ENCODE measurements at places on chromosomes 11 and 22. TPM values are rescaled to one million over a fixed set of nuclear protein-coding genes. Genes with fewer than 3 reads are reported as not detected.

Gene CLMP
- total RNA-seq, result 0.74 TPM

- DNase-seq, result no peak
Observed at GRCh38 chr11:75424396-75424795, 8.6 kb downstream of the KLHL35 start.

DNA sequence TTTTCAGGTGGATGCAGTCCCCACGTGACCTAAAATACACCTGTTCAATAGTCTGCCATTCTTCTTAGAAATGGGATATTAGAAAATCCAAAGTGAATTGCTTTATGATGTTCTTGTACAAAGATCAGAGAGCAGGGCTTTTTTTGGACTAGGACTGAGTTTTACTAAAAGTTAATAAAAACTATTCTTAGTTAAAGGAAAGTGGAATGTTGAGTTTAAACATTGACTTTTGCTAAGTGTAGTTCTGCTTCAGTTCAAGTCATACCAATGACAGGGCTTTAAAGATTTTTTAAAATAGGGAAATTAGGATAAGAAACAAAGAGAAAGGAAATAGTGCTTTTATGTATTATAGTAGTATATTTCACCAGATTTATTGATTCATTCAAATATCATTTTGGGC is at the start of gene SLC22A24:
SLC22A24 (minus strand) TSS at position 101 of the 400 bp plus-strand sequence. CDS start 442 bp downstream, outside the sequence.
- no peak for DNase-seq

Gene TUBA8
- 0.88 TPM for total RNA-seq

Gene UBTFL1
- not detected for total RNA-seq

DNA sequence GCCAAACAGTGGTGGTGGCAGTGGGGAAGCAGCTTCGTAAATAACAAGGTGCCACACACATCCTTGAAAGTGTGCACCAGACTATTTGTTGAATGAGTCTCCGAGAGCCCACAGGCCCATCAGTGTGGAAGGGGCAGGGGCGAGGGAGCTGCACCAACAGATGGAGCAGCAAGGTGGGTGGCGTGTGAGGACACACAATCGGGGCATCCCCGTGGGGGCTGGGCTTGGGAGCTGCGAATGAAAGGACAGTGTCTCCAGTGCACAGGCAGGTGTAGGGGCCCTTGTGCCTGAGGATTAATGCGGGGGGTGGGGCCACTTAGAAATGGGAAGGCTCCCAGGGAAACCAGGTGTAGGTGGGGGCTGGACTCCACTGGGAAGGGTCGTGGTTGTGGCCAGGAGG is 2.8 kb downstream of the NRXN2 start:
- no peak for DNase-seq

- peak; percentile 78 for DNase-seq
Observed at GRCh38 chr22:30262917-30263741, 3.5 kb downstream of the OSM start.

DNA sequence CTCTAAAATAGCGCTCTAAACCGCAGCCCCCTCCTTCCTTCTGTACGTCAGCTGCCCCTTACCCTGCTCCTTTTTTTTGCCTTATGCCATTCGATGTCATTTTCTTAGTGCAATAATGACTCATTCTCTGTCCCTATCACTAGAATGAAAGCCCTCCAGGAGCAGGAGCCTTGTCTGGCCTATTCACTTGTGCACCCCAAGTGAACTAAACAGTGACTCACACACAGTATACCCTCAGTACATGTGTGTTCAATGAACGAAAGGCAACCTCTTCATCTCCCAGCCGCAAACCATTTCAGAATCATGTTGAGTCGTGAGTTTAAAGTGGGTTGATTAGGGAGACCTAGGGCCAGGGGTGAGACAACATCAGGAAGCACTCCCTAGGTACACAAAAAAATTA is 50.7 kb upstream of the SPATA19 start:
- no peak for DNase-seq

Gene OR8D1
- total RNA-seq, result not detected

DNA sequence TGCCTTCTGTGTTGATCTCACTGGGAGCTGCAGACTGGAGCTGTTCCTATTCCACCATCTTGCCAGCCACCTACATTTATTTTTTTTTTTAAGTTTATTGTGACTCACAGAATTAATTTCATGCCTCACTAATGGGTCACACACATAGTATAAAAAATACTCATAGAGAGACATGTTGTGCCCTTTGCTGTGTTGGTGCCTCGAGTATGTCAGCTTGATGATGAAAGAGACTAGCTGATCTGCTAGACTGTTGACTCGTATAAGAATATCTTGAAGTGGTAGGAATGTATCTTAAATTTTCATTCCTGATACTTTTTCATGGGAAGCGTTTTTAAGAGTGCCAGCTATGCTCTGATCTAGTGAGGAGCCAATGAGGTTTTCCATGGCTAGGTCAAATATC is 28.6 kb upstream of the AMPD3 start:
- DNase-seq, result no peak

Gene VPREB1
- total RNA-seq, result not detected

DNA sequence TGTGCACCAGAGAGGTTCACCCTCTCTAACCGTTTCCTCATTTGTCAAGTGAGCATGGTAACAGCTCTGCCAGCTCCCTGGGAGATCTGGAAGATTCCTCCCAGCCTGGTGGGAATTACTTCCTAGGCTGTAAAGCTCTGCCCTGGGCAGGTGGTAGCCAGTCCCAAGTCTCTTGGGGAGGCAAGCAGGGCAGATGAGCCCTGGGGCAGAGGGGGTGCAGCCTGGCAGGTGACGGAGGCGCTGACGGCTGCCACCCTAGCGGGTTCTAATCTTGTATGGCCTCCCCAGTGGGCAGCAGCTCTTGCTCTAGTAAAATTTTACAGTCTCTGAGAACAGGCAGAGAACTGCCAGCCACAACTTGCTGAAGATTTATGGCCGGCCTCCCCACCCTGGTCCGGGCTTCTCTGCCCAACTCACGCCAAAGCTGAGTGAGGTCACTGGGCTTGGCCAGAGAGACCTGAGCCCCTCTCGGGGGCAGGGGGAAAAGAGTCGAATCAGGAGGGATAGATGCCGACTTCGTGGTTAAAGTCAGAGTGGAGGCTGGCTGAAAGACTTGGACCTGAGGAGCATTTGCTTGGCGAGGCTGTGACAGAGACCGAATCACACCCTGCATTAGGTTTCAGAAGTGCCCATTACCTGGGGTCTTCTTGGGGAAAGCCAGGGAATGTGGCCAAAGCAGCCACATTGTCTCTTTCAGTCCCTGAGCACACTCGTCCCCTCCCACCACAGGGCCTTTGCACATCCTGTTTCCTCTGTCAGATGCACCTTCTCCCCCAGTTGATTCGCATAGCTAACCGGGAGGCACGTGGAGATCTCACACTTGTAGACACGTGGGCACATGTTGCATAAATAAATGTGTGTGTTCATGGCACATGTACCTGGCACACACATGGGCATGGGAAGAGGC is 188.2 kb downstream of the MN1 start:
- no peak for DNase-seq

Gene SLC5A1
- total RNA-seq, result 0.31 TPM

- no peak for DNase-seq
Observed at GRCh38 chr11:74417860-74418508, 19.8 kb upstream of the PGM2L1 start.

DNA sequence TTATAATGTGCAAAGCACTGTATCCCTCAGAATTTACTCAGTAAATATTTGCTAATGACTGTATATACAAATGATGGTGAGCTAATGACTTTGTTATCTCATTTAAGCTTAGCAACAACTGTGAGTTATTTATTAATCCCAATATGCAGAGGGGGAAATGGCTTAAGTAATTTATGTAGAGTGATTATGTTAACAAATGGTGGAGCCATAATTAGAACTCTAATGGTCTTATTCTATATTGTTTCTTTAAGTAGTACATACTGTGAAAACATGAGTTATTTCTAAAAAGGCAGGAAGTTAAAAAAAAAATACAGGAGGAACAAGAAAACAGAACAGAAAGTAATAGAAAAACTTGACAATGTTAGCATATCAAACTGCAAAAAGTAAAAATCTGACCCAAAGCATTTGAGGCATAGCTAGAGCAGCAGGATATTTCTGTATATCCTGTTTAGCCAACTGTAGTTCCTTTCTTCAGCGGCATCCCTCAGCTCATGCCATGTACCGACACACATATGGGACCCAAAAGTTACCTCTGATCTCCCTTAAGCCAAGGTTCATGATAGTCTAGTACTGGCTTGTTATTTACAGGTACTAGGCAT is 94.2 kb downstream of the FCHSD2 start:
- DNase-seq, result no peak

GRCh38 chr22:26053737-26054316 is 115.4 kb upstream of the SEZ6L start:
- no peak for DNase-seq

GRCh38 chr11:10298342-10298741 is 4.3 kb upstream of the SBF2 start:
- no peak for DNase-seq

DNA sequence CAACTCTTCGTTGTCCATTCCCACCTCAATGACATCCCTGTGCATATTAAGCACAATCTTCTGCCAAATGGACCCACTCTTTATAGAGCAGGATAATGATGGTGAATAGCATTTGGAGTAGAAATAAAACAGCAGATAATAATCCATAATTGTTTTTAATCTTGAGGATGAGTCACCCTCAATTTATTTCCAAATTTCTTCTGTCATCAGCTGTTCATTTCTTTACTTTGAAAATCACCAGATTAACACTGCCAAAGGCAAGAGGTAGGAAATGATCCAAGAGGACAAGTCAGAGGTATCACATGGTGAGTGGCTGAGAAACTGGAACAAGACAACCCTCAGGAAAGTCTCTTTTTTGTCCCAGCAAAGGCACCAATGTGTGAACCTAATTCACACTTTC is 7.3 kb upstream of the AMBRA1 start:
- no peak for DNase-seq

GRCh38 chr22:40673017-40673416 is 6.3 kb upstream of the MCHR1 start:
- no peak for DNase-seq

DNA sequence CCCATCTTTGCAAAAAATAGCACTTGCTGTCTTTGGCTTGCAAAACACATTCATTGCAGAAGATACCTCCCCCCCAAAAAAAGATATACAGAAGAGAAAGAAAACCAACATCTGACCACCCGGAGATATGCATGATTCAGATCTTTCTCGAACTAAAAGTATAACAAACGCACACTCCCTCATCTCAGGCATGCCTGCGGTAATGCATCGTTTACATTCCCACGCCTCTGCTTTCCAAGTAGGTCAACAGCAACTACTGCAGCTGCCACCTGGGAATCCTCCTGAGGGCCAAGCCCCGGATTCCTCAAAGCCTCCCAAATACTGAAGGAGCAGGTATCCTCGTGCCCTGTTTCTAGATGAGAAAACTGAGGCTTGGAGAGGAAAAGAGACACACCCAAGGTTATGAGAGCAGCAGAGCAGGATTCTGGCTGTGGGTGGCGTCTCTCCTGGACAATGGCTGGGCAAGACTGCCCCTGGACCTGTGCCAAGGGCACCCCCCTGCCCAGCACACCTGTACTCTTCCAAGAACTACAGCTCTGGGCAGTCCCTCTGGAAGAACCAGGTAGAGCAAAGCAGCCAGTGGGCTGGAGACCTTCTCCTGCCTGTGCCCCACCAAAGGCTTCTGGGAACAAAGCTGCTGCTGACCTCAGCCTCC is 38.1 kb downstream of the NUP50 start:
- DNase-seq, result no peak

GRCh38 chr22:49577168-49578060 is 250.3 kb downstream of the BRD1 start:
- DNase-seq, result no peak

Gene B4GALNT4
- total RNA-seq, result not detected

- DNase-seq, result peak; percentile 24
Observed at GRCh38 chr11:120179057-120179672, 31.7 kb upstream of the OAF start.

Gene PLEKHB1
- total RNA-seq, result 0.83 TPM

DNA sequence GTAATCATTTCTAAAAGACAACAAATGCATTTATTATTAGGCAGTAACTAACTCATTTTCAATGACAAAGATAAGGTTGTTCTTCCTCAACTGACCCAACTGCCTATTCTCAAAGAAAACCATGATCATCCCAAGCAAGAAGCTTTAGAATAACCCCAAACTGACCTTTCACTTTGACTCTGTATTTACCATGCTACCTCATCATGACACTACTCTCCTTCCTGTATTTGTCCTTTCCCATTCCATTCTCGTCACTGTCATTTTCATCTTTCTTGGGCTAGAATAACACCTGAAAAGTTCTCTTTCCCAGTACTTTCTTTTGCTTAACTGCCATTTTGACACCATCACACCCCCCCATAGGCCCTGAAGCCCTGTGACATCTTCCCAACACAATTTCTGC is 48.3 kb downstream of the TCF20 start:
- DNase-seq, result no peak

DNA sequence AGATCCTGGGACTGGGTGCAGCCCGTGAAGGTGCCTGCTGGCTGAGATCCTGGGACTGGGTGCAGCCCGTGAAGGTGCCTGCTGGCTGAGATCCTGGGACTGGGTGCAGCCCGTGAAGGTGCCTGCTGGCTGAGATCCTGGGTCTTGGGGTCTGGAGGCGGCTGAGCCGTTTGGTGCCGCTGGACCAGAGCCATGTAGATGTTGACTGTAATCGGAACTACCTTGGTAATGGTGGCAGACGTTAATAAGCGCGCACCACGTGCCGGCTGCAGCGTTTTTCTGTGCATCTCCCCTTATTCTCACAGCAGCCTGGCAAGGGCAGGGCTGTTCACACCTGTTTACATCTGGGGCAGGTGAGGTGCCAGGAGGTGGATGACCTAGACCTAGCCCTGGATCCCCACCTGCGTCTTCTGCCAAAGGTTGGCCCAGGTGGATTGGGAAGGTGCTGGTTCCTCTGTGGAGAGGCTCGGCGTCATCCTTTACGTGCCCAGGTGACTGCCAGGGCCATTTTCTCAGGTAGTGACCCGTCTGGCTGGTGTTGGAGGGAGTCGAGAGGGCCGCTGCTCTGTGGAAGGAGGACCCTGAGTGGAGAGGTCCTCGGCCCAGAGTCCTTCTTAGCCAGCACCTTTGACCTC is 382.5 kb downstream of the TBC1D22A start:
- DNase-seq, result no peak

Measured in right lobe of liver (tissue), 6 donors.